ENCODE measurements at places on chromosomes 3 and 15.

DNA sequence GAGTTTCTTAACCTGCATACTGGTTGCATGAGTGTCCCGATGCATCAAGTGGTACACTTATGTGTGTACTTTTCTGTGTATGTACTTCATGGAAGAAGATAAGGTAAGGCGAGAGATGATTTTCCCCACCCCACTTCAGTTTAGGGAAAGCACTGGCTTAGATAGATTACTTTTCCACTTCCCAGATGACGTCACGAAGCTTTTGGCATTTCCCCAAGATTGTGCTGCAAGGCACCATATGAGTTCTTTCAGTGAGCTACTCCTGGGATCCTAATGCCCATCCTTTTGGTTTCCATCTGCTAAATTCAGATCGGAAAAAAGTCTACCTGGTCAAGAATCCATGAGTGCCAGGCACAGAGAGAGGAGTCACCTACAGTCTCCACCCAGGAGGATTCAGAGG is 4.5 kb downstream of the IL17RB start:
- DNase-seq = peak; percentile 6

- DNase-seq = no peak
These were observed 166.0 kb upstream of the COL8A1 start for GRCh38 chr3:99472385-99472784.

- DNase-seq = no peak
These were observed 96.2 kb upstream of the NR2F2 start for GRCh38 chr15:96234109-96234892.

- DNase-seq = no peak
These were observed 505.7 kb upstream of the MDFIC2 start for GRCh38 chr3:70818145-70818544.

- DNase-seq = no peak
These were observed 411.3 kb upstream of the TPM1 start for GRCh38 chr15:62631076-62631724.

- no peak for DNase-seq
These were observed 29.5 kb upstream of the THSD4 start for GRCh38 chr15:71085809-71086208.

DNA sequence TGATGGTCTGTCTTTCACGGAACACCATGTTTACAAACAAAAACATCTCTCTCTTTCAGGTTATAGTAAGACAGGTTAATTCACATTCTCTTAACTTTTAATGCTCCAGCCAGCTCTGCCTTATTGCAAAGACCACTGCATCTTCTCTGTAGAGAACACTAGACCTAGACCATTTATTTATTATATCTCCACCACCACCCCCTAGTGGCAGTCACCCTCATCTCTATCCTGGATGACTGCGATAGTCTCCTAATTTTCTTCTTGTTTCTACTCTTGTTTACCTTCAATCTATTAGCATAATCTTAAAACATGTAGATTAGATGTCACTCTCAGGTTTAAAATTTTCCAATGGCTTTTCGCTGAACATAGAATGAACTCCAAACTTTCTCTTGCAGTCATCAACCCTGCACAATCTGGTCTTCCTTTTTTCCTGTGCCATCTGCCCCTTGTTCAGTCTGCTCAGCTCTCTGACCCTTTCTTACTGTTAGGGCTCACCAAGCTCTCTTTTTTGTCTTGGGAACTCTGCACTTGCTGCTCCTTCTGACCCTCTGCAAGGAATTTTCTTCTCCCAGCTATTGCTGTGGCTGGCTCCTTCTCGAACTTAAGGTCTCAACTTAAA is 155.6 kb downstream of the SQOR start:
- DNase-seq = peak; percentile 28

GRCh38 chr15:70164156-70164900 is 66.6 kb upstream of the TLE3 start:
- DNase-seq = no peak

- no peak for DNase-seq
These were observed at the start of the genes FOXL2 and FOXL2NB for GRCh38 chr3:138946663-138947494. Gene FOXL2, minus strand, starts transcription at chr3:138947137. Its CDS starts 415 bp downstream, at chr3:138946722. Gene FOXL2NB, plus strand, starts transcription at chr3:138947217. Its CDS starts 148 bp downstream, at chr3:138947365.

DNA sequence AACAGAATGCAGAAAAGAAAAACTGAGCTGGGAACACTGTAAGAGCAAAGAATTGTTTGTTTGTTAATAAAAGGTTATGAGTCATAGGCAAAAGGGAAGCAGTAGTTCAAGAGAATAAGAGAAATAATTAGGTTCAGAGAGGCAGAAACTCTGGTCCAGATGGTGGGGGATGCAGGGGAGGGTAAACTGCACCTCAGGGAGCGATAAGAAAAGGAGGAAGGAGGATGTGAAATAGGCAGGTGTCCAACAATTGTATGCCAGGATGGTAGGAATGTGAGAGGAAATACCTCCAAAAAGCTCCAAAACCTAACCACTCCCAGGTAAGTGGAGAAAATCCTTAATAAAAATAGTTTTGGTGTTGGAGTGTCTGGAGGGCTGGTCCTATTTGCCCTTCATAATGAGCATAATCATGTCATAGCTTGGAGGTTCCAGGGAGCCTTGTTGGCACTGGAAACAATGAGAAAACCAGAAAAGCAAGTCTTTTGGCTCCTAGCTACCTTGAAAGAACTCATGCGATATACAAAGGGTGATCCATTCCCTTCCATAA is 405.4 kb upstream of the TBL1XR1 start:
- no peak for DNase-seq

- peak; percentile 45 for DNase-seq
These were observed 457.7 kb downstream of the EPHA3 start for GRCh38 chr3:89565098-89565497.

DNA sequence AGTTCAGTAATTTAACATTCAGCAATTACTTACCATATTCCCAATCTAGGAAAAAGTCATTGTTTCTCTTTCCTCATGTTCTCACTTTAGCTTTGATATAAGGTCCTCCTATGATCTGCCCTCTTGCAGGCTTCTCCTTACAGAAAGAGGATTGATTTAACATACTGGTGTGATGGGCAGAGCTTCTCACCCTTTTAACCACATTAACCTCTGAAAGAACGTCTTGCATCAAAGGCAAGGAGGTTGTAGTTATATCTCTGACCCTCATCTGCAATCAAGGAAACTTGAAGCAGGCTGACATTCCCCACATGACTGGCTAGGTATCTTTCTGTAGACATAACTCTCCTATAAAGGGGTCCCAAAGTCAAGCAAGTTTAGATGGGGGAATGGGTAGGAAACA is 39.5 kb downstream of the BTLA start:
- no peak for DNase-seq

DNA sequence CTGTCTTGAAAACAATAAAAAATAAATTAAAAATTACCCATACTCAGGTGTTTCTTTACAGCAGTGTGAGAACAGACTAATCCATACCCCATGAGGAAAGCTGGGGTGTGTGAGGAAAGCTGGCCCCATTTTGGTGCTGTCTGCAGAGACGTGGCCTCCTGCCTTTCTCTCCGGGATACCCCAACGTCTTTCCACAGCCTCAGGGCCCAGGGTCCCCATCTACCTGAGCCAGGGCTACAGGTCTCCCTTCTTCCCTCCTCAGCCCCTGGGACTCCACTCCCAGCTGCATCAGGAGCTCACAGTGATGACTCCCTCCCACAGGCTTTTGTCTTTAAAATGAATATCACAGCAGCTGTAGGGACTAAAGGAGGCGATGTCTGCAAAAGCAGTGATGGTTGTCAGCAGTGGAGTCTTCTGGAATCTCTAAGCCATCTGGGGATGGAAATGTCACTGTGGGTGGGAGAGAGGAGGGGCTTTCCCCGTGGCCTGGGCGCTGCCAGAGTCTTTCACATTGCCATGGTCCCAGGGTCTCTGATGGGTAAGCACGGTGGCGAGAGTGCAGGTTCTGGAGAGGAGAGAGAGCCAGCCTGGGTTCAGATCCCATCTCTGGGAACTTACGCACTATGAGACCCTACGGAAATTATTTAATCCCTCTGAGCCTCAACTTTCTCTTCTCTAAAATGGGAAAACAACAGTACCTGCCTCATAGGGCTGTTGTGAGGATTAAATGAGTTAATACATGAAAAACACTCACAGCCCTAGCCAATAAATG is 259.3 kb downstream of the PLCL2 start:
- DNase-seq = no peak

GRCh38 chr3:58285334-58285733 is 20.7 kb upstream of the RPP14 start:
- no peak for DNase-seq

DNA sequence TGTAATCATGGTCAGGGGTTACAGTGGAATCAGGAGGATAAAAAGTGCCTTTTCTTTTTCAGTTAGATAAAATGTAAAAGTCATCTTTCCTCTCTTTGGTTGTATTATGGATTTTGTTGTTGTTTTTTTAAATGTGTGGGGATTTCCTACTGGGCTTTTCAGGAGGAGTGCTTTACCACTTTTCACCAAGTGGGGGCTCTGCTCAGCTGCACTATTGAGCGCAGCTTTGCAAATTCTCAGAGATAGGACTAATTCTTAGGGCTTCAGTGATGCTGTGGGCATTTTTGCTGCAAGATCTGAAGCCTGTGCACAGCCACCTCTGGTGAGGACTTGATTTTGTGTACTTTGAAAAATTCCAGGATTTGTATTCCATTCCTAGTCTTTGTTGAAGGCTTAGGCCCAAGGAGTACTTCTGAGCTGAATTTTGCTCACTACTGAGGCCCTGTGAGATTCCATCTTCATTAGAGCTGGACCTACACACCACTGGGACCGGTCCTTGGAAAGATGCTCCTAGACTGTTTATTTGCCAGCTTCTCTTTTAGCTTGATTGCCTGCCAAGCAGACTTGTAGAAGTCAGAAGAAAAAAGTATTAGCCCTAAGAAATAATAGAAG is 7.5 kb downstream of the GNB5 start:
- peak; percentile 40 for DNase-seq

GRCh38 chr15:79942741-79943481 is 28.1 kb downstream of the BCL2A1 start:
- peak; percentile 12 for DNase-seq

GRCh38 chr15:44157679-44158078 is 37.4 kb downstream of the FRMD5 start:
- peak; percentile 76 for DNase-seq

DNA sequence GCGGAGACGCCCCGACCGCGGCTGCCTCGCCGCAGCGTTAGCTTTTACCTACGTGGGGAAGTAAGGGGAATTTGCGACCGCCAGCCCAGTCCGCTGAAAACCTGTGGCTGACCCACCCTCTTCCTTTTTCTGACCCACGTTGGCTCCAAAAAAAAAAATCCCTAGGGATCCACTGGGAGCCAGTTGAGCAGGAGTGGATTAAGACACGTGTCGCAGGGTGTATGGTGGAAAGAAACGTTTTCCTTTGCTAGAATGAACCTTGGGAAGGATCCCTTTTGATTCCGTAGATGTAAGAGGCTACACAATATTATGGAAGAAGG is 575 bp upstream of the PCYT1A start:
- DNase-seq = no peak

DNA sequence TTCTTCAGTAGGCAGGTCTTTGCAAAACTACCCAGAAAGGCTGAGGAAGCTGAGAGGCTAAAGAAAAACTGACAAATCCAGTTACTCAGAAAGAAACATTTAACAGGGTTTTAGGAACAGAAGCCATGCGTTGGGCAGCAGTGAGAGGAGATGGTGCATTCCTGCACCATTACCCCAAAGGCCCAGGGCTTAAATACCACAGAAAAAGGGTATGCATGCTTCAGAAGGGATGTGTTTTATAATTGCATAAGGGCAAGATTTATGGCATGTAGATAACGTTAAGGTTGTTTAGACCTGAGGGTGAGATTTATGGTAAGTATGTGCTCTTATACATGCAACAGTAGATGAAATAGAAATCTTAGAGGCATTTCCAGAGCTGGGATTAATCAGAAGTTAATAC is 10.0 kb downstream of the C3orf52 start:
- DNase-seq = no peak

DNA sequence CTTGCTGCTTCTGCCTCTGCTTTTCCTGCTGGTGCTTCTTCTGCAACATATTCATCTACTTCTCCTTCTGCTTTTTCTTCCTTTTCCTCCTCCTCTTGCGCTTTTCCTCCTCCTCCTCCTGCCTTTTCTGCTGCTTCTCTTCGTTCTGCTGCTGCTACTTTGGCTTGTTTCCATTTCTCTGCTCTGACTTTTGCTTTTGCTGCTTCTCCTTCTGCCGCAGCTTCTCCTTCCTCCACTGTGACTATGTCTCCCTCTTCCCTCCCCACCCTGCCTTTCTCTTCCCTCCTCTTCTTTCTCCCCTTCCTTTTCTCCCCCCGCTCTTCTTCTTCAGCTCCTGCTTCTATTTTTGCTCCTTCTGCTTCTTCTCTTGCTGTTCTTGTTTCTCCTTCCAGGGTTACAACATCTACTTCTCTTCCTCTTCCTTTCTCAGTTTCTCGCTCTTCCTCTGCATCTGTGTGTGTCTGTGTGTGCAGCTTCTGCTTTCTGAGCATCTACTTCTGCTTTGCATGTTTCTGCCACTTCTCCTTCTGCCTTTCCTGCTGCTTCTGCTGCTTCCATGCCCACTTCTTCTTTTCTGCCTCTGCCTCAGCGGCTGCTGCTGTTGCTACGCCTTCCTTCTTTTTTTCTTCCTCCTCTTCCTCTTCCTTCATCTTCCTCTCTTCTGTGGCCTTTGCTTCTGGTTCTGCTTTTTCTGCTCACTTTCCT is 51.4 kb downstream of the FAM43A start:
- no peak for DNase-seq

DNA sequence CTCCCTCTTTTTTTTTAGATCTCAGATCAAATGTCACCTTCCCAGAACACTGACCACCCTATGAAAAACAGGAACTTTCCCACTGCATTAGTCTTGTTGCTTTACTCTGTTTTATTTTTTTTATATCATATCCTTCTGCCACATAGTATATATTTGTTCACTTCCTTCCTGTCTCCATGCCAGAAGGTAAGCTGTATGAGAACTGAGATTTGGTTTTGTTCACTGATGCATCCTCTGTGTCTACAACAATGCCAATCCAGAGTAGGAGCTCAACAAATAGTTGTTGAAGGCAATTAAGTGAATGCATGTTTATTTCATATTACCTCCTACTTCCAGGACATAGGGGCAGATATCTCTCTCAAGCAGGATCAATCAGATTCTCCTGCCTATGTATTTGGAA is 114.4 kb downstream of the TPRG1 start:
- no peak for DNase-seq

DNA sequence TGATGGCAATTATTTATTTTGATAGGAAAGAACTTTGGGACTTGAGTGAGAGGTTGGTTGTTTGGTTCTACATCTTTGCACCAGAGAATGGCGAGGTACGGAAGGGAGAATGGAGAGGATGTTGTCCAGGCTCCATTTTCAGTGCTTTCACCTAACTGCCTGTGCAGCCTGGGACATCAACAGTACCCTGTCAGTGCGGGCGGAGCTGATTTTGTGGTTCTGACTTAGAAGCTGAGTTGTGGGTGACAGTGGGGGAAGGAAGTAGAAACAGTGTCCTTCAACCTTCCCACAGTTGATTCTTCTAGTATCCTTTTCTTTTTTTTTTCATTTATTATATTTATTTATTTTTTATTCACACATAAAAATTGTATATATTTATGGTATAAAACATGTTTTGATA is 95.3 kb downstream of the TIGIT start:
- no peak for DNase-seq

GRCh38 chr3:9448643-9449042 is 51.2 kb downstream of the SETD5 start:
- DNase-seq = no peak
